Upper lobe of right lung (tissue), 1 donor: ENCODE measurements at places on chromosomes 12 and 14.
A peak's percentile ranks its signal among the peaks of the same experiment; 100 is the strongest.

DNA sequence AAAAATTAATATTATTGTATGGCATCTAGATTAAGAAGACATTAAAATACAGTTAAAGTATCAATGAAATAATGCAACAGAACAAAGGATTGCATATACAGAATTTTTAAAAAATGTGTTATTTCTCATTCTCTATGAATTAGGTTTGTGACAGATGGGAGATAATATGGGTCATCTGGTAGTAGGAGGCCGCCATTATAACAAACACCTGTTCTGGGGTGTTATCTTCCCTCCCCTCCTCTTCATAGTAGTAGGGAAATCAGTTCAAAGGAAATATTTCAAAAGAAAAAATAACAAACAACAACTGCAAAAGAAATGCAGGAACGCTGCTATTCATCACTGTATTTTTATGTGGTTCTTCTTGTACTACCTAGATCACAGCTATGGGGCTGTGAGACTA lies 187.0 kb upstream of the ATP2B1 start:
- no peak for DNase-seq
- H3K36me3 ChIP-seq, result no peaks in the 10 kb centered on the region
- H3K4me1 ChIP-seq, result no peaks in the 10 kb centered on the region
- H3K27ac ChIP-seq, result no peak overlapping the region
- no peak overlapping the region for H3K4me3 ChIP-seq

GRCh38 chr14:98099527-98099926 lies 1172.5 kb downstream of the BCL11B start:
- no peaks in the 10 kb centered on the region for H3K36me3 ChIP-seq
- H3K4me1 ChIP-seq, result no peaks in the 10 kb centered on the region
- DNase-seq, result no peak
- H3K27ac ChIP-seq, result no peak overlapping the region

- H3K27me3 ChIP-seq, result no peaks in the 10 kb centered on the region
- DNase-seq, result peak; percentile 54
- H3K36me3 ChIP-seq, result peaks cover 85% of the 10 kb centered on the region
- H3K4me3 ChIP-seq, result no peak overlapping the region
Observed at GRCh38 chr14:73718418-73719251, 4.5 kb upstream of the PNMA1 start.

DNA sequence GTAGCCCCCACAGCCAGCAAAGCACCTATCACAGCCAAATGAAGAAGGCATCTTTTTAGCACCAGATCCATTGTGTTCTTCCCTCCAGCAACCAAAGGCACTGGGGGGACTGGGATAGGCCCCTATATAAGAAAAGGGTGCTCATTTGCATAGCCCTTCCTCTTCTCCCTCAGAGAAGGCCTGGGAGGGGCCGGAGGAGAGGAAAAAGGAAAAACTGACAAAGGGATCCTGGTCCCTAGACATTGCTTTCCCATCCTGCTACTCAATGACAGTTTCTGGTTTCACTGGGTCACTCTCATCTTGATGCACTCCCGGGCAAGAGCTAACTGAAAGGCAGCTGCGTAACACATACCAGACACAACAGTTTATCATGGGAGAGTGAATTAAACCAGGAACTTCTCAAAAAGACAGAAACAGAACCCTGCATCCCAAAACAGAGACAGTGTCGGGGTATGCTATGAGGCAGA lies at the start of gene PMEL:
PMEL (minus strand) TSS at position 102 of the 467 bp plus-strand sequence; CDS start at position 71, 31 bp downstream.
- peaks cover 13% of the 10 kb centered on the region for H3K4me1 ChIP-seq
- H3K27ac ChIP-seq, result peak within 1 kb of the TSS; percentile 83
- H3K4me3 ChIP-seq, result peak within 1 kb of the TSS; percentile 99
- H3K27me3 ChIP-seq, result no peaks in the 10 kb centered on the region
- DNase-seq, result no peak

DNA sequence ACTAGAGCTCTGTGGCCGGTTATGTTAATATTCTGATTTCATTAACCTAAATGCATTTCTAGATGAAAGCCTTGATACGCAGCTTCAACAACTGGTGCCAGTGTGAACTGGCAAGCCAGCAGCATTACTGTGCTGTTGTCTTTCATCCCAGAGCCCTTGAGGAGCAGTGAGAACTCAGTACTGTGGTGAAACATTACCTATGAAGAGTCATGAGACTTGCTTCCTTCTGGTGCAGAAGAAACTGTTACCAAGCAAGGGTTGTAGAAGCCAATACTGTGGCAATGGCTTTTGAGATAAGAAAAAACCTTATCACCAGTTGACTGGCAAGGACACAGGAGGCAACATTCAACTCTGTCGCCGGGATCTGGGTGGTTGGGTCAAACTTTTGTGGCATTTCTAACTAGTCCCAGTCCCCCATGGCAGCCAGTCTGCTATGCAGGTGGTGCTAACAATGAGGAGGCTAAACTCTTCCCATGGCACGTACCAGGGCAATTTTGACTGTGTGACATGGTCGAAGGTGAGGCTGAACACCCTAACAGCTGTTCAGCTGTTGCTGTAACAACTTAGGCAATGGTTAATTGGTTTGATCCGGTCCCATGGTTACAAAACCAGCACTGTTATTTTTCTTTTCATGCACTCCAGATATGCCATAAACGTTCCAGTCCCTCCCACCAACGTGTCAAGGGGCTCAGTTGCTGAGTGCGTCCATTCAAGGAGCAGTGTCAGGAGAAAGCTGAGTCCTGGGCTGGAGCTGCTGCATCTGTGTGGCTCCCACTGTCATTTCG lies 12.6 kb upstream of the LGALS3 start:
- no peaks in the 10 kb centered on the region for H3K27me3 ChIP-seq
- H3K36me3 ChIP-seq, result no peaks in the 10 kb centered on the region
- no peak for DNase-seq
- peaks cover 33% of the 10 kb centered on the region for H3K4me1 ChIP-seq
- H3K27ac ChIP-seq, result no peak overlapping the region

DNA sequence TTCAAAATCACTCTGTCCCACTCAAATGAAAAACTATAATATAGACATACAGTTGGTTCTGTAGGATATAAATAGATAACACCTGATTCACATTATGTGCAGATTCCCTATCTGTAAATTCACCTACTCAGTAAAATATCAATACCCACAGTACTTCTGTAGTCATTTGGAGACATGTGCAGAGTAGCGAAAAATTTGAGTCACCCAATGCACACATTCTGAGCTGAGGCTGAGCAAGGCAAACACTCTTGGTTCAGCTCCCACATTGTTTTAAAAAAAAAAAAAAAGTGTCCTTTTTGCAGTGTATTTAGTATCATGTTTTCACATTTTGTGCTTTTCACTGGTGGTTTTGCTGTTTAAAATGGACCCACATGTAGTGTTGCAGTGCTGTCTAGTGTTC lies 27.3 kb upstream of the BBS10 start:
- H3K4me1 ChIP-seq, result no peaks in the 10 kb centered on the region
- DNase-seq, result no peak
- H3K27me3 ChIP-seq, result no peaks in the 10 kb centered on the region

GRCh38 chr12:848173-848865 lies 95.9 kb downstream of the WNK1 start:
- peaks cover 19% of the 10 kb centered on the region for H3K4me1 ChIP-seq
- no peak overlapping the region for H3K27ac ChIP-seq
- no peaks in the 10 kb centered on the region for H3K27me3 ChIP-seq
- no peaks in the 10 kb centered on the region for H3K36me3 ChIP-seq
- DNase-seq, result no peak

DNA sequence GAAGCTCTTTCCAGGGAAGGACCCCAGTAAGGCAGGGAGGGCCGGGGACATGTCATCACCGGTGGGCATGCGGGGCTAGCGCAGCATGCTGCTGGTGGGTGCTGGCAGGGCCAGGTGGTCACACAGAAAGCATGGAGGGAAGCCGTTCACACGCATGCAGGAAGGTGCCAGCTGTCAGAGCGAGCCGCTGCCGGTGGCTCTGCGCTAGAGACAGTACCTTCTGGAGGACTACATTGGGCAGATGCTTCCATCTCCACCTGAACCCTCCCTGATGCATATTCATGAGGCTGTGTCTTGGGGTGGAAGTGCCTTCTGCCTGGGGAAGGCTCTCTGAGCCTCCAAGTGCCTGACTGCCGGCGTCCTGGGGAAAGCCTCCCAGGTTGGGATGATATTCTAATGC lies 203.8 kb downstream of the CALM1 start:
- no peak overlapping the region for H3K27ac ChIP-seq
- DNase-seq, result no peak
- H3K27me3 ChIP-seq, result no peaks in the 10 kb centered on the region

GRCh38 chr14:96038920-96039632 lies at the start of gene C14orf132:
Gene C14orf132, plus strand, starts transcription at chr14:96039362. Its CDS starts 139 bp downstream, at chr14:96039501.
- peak within 1 kb of the TSS; percentile 83 for H3K4me3 ChIP-seq
- H3K4me1 ChIP-seq, result peaks cover 30% of the 10 kb centered on the region
- H3K27ac ChIP-seq, result peak within 1 kb of the TSS; percentile 79
- DNase-seq, result peak; percentile 89
- no peaks in the 10 kb centered on the region for H3K36me3 ChIP-seq
- H3K27me3 ChIP-seq, result no peaks in the 10 kb centered on the region

DNA sequence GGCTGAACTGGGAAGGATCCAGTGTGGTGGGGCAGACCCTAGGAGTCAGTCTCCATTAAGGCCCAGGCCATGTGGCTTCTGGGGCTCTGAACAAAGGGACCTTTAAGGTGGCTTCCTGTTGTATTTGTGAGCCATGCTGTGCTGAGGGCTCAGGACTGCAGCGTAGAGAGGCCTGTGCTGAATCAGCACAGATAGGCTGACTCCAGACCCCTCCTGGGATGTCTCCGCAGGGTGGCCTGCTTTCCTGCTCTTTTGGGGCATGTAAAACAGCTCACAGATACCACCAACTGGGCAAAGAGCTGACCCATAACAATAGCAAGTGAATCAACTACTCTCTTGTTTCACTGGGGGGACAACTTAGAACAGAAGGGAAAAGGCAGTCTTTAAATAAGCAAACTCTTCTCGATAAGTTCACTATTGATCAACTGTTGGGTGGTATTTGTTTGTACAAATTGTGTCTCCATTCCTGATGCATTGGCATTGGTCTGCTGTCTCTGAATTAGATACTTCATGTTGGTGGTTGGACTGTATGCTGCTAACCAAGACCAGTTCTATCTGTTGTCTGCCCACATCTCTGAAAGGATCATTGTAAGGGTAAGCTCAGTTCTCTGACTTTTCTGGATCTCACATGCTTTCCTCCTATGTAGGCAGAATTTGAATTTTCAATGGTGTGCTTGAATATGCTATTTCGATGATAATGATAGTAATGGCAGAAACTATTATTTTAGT lies 71.8 kb downstream of the MYRFL start:
- no peak overlapping the region for H3K4me3 ChIP-seq
- H3K4me1 ChIP-seq, result peaks cover 6% of the 10 kb centered on the region
- no peak for DNase-seq
- no peak overlapping the region for H3K27ac ChIP-seq
- no peaks in the 10 kb centered on the region for H3K36me3 ChIP-seq

DNA sequence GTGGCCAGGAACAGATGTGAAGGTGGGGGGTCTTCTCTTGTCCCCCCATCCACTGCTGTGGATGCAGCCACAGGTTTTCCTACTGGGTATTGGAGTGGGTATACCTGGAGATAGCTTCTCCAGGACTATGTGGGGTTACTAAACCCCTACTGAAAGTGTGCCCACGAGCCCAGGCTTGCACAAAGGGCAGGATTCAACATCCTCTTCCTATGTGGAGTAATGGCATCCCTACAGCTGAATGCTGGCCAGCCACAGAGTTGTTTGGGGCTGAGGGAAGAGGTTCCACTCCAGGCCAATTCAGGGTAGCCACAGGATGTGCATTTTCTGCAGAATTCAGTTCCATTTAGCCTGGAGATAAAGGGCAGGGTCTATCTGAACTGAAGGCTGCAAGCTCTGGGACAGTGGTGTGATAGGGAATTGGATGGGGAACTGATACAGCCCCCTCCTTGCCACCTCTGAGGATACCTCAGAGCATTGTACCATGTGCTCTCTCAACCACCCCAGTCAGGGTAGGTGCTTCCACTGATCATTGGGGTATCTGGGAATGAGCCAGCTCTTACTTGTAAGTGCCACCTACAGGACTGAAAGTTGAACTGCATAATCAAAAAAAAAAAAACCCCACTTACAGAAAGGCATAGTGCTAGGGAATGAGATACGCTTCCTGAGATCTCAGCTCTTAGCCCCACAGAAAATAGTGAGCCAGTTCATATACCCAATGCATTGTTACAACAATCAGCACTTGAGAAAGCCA lies 187.1 kb downstream of the KITLG start:
- no peak for DNase-seq
- H3K4me3 ChIP-seq, result no peak overlapping the region
- no peaks in the 10 kb centered on the region for H3K36me3 ChIP-seq
- no peaks in the 10 kb centered on the region for H3K27me3 ChIP-seq
- H3K4me1 ChIP-seq, result no peaks in the 10 kb centered on the region

- H3K27ac ChIP-seq, result no peak overlapping the region
- no peak for DNase-seq
- no peaks in the 10 kb centered on the region for H3K27me3 ChIP-seq
- H3K36me3 ChIP-seq, result no peaks in the 10 kb centered on the region
- H3K4me3 ChIP-seq, result no peak overlapping the region
- H3K4me1 ChIP-seq, result no peaks in the 10 kb centered on the region
Observed at GRCh38 chr12:68178774-68179439, 19.4 kb upstream of the IFNG start.

GRCh38 chr12:69368171-69368570 lies 8.6 kb downstream of the YEATS4 start:
- H3K4me3 ChIP-seq, result no peak overlapping the region
- no peak overlapping the region for H3K27ac ChIP-seq
- no peak for DNase-seq
- no peaks in the 10 kb centered on the region for H3K4me1 ChIP-seq
- H3K27me3 ChIP-seq, result no peaks in the 10 kb centered on the region
- peaks cover 77% of the 10 kb centered on the region for H3K36me3 ChIP-seq

- H3K36me3 ChIP-seq, result no peaks in the 10 kb centered on the region
- no peak overlapping the region for H3K27ac ChIP-seq
- H3K27me3 ChIP-seq, result peaks cover 4% of the 10 kb centered on the region
- no peak overlapping the region for H3K4me3 ChIP-seq
- DNase-seq, result peak; percentile 67
Observed at GRCh38 chr12:127381043-127381668, 885.8 kb upstream of the TMEM132C start.

GRCh38 chr14:73245480-73246325 lies 8.4 kb downstream of the PAPLN start:
- H3K27me3 ChIP-seq, result no peaks in the 10 kb centered on the region
- H3K4me3 ChIP-seq, result peak overlapping the region; percentile 60
- H3K4me1 ChIP-seq, result peaks cover 30% of the 10 kb centered on the region
- DNase-seq, result peak; percentile 88
